Hepatic stellate cell (primary cell): ENCODE measurements at places on chromosomes 4 and X.
A peak's percentile ranks its signal among the peaks of the same experiment; 100 is the strongest.

- no peak for DNase-seq
These were observed 167.1 kb downstream of the EFNB1 start for GRCh38 chrX:68995780-68996551.

DNA sequence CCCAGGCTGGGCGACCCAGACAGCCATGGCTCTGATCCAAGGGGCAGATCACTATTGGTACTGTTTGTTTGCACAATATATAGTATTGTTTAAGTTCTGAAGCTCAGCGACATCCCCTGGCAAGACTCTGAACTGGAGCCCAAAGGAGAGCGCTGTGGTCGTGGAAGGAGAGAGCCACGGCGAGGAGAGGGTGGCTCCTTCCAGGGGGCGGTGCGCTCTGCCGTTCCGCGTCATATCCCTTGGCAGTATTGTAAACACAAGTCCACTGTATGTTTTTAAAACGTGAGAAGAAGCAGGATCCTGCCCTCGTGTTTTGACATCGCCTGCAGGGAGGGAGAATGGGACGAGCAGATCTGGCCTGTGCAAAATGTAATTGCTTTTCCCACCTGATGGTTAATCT is 185.5 kb downstream of the RAB28 start:
- DNase-seq = no peak

DNA sequence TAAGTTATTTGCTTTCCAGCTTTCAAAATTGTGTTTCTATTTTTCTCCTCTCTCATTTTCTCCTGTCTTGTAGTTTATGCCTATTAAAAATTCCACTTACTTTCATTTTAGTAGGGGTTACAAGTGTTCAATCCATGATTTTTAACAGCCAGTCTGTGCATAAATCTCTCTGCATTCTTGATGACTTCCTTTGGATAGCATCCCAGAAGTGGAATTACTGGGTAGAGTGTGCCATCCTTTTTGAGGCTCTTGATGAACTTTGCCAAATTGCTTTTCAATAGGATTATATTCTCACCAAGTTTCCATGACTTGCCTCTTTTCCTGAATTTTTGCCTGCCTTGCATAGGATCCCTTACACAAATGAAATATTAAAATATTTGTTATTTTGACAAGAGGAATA is 58.5 kb downstream of the DIPK2B start:
- DNase-seq = no peak

DNA sequence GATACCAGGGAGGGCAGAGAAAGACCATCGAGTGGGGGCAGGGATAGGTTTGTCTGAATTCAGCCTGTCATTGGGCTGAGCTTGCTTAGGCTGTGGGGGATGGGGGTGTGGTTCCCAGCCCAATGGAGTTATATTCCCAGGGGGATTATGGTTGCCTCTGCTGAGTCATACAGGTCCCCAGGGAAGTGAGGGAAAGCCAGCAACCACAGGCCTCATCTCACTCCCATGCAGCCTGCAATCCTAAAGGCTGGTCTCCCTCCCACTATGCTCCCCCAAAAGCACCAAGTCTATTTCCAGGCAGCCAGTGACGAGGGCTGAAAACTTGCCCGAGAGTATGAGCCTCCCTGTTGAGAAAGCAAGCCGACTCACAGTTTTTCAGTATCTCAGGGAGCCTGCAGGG is 39.3 kb downstream of the AFM start:
- DNase-seq = peak; percentile 8

GRCh38 chr4:60155088-60155487 is 1045.0 kb upstream of the ADGRL3 start:
- no peak for DNase-seq

- DNase-seq = no peak
These were observed 840 bp downstream of the ZNF711 start for GRCh38 chrX:85244450-85245211.

- no peak for DNase-seq
These were observed 20.2 kb downstream of the PIGG start for GRCh38 chr4:519203-519651.

DNA sequence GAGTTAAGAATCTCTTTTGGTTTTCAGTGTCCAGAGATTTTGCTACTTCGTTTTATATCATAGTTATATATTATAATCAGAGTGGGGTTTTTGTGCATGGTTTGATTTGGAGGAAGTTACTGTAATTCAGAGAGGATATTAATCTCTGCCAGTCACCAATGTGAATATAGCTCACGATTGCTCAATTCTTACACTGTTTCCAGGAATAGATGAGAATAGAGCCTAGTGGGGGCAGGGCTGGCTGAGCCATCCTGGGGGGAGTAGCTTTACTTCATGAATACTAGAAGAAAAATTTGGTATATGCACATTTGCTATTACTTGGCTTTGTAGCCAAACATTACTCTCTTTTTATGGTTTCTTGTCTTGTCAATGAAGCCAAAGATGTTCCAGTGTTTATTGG is 60.9 kb upstream of the TRPC3 start:
- peak; percentile 18 for DNase-seq

- DNase-seq = peak; percentile 13
These were observed 264.6 kb downstream of the SPRY1 start for GRCh38 chr4:123661080-123661737.

DNA sequence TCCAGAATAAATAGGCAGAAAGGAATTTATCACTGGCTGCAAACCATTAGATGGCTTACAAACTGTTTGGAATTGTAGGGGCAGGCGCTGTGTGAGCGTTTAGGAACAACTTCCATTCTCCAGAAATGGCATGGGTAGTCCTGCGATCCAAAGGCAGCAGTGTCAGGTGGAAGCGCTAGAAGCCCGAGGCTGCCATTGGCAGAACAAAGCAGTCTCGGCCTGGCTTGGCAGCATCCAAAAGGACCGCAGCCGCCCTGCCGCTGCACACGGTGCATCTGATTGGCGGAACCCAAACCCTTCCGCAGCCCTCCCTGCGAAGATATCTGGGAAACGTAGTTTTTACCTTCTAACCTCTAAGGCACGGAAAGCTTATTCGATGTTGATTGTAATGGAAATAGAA is 23.6 kb upstream of the YTHDC1 start:
- peak; percentile 52 for DNase-seq

DNA sequence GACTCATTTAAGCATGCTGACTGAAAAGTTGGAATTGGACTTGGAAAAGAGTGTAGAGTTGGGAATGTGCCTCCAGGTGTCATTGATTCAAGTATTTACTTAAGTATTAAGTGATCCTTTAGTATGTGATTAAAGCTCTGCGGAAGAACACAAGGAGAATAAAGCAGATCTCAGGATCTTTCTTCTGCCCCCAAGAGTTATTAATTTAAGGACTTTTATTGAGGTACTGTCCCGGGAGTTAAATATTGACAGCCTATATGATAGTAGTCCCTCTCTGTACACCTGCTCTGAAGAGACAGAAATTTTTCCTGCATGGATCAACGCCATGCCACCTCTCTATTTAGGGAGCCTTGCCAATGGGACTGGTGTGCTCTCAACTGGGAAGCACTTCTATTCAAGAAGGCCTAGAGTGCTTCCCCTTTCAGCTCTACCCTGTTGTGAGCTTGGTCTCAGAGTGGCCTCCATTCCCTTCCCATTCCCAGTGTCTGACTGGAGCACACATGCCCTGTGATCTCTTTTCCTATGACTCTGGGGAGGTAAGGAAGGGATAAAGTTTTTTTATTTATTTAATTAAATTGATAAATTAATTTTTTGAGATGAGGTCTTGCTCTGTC is 75.9 kb downstream of the SHISA3 start:
- DNase-seq = no peak

DNA sequence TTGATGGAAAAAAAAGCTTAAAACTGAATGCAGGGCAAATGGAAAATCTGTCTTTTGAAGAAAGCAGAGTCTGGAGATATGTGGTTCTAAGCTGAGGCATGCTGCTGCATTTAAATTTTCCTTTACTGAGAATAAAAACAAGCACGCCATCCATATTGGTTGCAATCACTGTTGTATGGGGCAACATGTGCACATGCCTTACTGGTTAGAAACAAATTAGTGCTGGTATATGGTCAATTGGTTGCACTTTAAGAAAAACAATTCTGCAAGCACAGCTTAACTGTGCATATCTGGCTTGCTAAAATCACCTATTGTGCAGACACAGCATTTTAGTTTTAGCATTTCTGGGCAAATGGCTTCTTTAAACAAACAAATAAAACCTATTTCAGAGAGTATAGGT is 239.1 kb downstream of the NDST4 start:
- DNase-seq = no peak

- DNase-seq = no peak
These were observed 51.4 kb downstream of the ENOX2 start for GRCh38 chrX:130851569-130851968.

- DNase-seq = no peak
These were observed 153.7 kb downstream of the CLCN4 start for GRCh38 chrX:10310511-10310910.

DNA sequence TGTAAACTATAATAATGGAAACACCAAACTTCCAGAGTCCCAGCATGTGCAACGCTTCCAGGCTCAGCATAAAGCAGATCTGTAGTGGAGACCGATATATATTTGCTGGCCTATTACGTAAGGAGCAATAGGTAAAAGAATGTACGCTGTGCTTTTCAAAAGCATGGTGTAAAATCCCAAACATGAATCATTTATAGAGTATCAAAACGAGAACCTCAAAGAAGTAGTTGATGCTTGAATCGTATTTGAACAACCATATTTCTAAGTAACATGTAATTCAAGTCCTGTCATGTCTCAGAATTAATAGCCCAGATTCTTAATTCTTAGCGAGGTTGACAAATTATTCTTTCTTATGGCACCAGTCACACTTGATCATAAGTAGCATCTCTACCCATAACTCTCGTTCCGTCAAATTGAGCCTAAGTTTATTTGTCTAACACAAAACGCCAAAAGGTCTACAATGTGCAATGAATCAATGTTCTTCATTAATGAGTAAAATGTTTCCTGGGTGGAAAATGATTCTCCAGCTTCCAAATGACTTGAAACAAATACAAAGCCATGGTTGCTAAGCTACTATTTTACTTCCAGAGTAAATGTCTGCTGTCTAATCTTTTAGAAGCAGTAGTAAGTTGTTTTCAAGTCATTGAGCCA is 811.5 kb upstream of the FRG1 start:
- DNase-seq = no peak

GRCh38 chr4:162350331-162350730 is 186.5 kb upstream of the FSTL5 start:
- DNase-seq = no peak

GRCh38 chr4:136680271-136680670 is 852.0 kb downstream of the PCDH18 start:
- DNase-seq = no peak

- DNase-seq = no peak
These were observed 450.7 kb downstream of the UBE2NL start for GRCh38 chrX:144334577-144334976.

DNA sequence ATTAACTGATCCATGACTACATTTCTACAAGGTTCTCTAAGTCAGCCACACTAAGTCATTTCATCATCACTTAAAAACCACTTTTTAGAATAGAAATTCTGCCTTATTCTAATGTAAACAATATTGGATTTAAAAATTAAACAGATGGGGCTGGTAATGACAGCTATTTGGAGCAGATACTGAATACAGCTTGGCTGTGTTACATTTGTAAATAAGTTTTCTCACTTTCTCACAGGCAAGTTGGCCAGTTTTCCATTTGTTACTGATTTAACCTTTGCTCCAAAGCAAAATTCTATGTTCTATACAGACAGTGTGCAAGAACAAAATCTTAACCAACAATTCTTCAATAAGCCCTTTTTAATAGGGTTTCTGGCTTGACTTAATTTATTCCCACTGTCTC is 370.7 kb downstream of the GRIA2 start:
- no peak for DNase-seq

GRCh38 chr4:104352211-104352610 is 142.5 kb downstream of the CXXC4 start:
- no peak for DNase-seq

DNA sequence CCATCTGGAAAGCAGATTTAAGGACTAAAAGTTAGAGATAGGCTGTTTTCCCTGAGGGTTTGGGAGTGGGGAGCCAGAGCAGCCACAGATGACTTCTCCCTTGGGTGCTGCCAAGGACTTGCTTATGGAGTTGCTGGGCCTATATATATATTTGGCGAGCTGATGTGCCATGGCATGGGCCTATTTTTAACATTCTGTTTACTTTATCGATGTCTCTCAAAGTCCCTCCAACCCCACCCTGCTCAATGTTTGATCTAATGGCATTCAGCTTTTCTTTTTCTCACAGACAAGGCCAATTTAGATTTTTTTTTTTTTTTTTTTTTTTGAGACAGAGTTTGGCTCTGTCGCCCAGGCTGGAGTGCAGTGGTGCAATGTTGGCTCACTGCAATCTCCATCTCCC is 6.1 kb upstream of the CUL4B start:
- DNase-seq = no peak

DNA sequence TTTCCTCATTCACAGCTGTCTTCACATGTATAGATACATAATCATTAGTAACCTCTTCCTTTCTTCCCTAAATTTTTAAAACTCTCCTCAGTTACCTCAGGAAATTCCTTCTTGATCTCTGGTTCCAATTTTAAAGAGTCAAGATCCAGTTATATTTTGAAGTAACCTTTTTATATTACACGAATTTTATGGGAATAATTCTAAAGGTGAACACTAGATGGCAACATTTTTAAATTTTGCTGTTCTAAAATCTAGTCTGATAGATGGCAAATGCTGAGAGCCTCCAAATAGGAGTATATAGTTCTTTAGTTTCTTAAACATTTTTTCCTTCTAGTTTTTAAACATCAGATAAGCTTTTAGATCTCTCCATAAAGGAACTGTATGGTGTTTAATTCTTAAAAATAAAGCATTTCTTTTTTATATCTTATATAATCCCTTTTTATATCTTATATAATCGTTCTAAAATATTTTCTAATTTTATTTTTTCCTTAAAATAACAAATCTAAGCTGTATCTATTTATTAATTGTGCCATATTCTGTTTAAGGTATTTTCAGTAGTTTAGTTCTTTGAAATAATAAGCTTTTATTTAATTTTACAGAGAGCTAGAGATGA is 37.9 kb upstream of the PAPSS1 start:
- DNase-seq = no peak

- peak; percentile 94 for DNase-seq
These were observed at the start of gene CCNI for GRCh38 chr4:77075869-77076799. Gene CCNI (minus strand): TSS chr4:77075989. CDS start chr4:77066362, 9,627 bp downstream.

- no peak for DNase-seq
These were observed 23.5 kb upstream of the CT55 start for GRCh38 chrX:135194684-135195083.

- no peak for DNase-seq
These were observed 1.3 kb upstream of the UBL4A start for GRCh38 chrX:154487518-154488290.

- no peak for DNase-seq
These were observed 45.5 kb upstream of the XIAP start for GRCh38 chrX:123814343-123814742.

DNA sequence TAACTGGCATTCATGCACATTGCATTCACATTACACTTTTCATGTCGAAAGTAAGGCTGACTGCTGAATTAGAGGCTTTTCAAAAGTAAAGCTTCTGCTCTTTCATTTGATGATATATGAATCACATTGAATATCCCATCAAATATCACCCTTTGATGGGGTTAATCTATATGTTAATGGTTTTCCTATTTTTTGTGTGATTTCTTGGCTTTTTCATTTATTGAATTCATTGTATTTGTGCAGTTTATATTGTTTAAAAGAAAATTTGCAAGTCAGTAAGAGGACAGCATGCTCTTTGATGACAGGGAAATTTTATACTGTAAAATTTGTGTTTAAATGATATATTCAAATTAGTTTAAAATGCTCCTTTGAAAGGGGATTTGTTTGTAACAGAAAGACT is 344.1 kb downstream of the PCDH10 start:
- DNase-seq = no peak

- DNase-seq = no peak
These were observed 29.7 kb upstream of the SLC25A4 start for GRCh38 chr4:185113340-185113739.
